Foreskin melanocyte (primary cell): ENCODE measurements at places on chromosomes 16 and 17.

DNA sequence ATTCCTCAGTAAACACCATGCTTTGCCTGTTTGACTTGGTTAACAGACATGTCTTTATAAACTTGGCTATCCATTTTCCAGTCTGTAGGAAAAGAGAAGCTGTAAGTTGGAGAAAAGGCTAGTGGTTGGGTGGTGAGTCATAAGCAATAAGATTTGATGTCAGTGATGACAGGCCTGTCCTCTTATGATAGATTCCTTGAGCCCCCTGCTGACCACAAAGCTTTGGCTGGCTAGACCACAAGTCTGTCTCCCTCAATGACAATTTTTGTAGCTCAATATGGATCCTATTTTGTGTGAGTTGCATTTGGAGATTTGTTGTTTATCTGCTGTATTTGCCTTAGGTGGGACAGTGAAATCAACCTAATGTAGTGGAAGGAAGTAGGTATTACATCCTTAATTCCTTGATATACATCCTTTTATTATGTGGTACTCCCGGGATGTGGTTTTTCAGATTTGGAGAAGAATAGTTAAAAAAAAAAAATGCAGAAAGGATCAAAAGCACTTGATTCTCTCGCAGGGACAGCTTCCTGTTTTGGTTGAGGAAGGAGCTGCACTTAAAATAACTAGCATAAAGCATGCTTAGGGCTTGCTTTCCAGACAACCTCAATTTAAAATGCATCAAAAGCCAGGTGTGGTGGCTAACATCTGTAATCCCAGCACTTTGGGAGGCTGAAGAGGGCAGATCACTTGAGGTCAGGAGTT, 67.4 kb downstream of the SIAH1 start:
- DNase-seq: peak; percentile 89

DNA sequence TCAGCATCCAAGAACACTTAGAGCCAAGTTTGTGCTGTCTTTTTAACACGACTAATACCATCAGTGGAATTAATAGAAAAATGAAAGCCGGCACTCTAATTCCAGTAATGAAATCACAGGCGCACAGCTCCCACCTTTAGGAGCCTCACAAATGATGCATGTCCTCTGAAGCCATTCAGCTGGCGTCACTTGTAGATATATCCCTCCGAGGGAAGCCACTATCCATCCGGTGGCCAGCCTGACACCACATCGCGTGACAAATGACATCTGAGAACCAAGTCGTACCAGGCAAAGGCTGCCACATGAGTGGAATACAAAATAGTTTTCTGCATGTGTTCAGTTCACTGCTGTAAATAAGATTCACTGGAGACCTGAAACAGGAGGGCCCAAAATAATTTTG, 205.6 kb downstream of the GRIN2A start:
- no peak for DNase-seq

DNA sequence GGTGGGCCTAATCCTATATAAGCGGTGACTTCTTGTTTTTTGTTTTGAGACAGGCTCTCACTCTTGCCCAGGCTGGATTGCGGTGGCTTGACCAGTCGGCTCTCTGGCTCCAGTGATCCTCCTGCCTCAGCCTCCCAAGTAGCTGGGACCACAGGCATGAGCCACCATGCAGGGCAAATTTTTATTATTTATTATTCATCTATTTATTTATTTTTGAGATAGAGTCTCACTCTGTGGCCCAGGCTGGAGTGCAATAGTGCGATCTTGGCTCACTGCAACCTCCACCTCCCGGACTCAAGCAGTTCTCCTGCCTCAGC, 4.7 kb upstream of the RNF213 start:
- DNase-seq: no peak

- peak; percentile 10 for DNase-seq
Observed at GRCh38 chr17:17236295-17237025, 508 bp downstream of the FLCN start.

GRCh38 chr16:57901480-57902069, 69.4 kb downstream of the CNGB1 start:
- no peak for DNase-seq

DNA sequence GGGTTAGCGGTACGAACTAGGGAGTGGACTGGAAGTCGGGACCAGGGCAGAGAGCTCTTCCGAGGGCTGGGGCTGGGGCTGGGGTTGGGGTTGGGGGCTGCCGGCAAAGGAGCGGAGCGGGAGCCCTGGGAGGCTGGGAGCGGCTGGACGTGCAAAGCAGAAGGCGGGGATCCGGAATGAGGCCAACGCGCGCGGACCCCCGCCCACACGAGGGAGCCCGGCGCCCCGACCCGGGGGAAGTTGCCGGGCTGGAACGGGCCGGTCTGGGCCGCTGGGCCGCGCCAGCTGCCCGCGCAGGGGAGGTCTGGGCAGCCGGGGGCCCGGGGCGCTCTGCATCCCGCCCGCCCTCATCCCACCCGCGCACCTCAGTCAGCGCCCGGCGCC, 323 bp downstream of the ST3GAL2 start:
- no peak for DNase-seq

DNA sequence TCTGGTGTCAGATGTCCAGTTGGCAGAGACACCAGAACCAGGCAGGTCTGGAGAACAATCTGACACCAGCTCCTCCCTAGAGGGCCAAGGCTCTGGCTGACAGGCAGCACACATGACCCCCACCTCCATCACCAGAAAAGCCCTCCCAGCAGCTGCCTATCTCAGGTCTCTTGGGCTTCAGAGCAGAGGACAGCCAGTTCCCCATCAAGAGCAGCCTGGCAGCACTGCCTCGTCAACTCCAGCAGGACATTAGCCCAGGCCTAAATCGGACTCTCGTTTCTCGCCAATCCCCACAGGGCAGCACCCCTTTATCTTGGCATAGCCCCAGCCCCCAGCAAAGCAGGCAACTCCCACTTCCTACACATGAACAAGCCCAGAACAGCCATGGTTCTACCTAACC, 4.4 kb downstream of the JUP start:
- DNase-seq: no peak

DNA sequence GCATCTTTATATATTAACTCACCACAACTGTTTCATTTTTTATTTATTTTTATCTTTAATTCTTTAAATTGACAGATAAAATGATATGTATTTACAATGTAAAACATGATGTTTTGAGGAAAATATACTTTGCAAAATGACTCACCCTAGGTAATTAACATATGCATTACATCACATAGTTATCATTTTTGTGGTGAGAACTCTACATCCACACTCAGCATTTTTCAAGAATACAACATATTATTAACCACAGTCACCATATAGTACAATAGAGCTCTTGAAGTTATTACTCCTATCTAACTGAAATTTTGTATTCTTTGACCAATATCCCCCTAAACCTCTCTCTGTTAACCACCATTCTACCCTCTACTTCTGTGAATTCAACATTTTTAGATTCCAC, 194.7 kb upstream of the KIF2B start:
- peak; percentile 69 for DNase-seq

DNA sequence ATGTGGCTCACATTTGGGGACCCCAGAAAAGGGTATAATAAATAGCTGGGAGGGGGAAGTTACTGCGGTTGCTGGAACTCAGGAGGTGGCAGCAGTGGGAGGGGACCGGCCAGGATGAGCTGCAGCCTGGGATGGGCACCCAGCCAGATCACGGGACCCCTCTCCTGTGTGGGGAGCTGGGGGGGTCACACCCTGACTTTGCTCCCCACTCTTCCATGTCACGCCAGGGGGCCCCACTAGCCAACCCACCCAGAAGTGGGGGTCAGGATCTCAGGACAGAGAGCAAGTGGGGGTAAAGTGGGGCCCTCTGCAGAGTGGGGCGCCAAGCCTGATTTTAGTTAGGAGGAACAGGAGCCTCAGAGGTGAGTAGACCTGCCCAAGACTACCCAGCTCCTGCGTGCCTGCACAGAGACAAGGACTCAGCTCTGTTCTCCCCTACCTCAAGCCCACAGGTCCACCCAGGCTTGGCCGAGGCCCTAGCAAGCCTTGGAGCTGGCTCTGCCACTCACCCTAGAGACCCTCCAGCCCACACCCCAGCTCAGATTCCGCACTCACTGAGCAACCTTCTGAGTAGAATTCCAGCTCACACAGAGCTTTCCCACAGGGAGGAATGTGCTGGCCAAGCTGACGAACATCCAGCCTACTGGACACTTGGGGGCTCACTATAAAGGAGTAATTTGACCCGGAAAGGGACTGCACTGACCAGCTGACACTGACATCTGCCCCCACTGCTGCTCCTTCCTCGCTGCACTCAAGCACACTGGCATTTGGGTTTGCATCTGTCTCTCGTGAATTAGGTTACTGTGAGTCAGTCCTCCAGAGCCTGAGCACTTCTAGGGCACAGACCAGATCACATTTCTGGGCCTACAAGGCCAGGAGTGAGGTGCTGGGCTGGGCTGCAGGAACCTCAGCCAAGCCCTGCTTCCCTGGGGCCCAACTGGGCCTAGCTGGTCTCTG, 310.1 kb downstream of the C16orf95 start:
- no peak for DNase-seq

GRCh38 chr17:6928193-6928592, 67.7 kb upstream of the ALOX12 start:
- no peak for DNase-seq

DNA sequence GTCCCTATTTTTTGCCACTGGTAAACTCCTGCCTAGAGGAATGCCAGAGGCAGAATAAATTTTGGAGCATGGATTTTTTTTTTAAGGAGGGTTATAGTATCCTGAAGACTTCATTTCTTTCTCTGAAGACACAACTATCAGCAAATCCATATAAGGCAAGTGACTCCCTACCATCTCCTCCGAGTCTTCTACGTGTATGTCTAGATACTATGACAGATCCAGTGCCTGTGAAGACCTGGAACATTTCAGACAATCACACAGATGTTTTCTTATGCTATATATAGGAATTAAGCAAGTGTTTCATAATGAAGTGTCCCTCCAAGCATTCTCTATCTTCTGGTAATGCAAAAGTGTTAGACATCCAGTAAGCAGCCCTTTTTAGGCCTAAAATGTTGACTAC, 255.5 kb upstream of the TBX2 start:
- DNase-seq: no peak

DNA sequence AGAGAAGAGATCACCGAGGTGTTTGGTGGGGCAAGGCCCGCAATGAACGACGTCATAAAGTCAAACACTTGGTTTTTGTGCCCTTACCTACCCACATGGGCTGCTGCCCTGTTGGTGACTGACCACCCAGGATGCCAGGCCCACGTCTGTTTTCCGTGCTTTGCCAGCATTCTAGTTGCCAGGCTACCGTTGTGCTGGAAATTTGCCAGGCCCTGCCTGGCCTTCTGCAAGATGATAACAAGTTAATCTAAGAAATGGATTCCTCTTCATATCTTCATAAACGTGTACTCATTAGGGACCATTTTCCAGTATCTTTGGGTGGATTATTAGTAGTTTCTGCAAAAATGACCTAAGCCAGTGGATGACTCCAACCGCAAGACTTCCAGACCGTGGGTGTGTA, 35.4 kb downstream of the SLC6A4 start:
- DNase-seq: no peak

DNA sequence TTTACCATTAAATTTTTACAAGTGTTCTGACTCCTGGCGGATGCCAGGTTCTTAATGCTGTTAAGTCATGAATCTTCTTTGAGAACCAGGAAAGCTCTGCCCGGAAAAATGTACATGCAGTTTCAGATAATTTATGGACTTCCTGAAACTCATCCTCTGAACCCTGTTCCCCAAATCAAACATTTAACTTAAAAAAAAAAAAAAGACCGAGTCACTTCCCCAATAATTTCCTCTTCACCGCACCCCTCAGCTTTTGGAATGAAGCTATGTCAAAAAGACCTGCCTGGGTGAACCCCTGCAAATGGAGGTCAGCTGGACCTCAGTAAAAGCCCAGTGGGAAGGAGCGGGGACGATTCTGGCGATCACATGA, 15.0 kb downstream of the ZNF232 start:
- DNase-seq: no peak

DNA sequence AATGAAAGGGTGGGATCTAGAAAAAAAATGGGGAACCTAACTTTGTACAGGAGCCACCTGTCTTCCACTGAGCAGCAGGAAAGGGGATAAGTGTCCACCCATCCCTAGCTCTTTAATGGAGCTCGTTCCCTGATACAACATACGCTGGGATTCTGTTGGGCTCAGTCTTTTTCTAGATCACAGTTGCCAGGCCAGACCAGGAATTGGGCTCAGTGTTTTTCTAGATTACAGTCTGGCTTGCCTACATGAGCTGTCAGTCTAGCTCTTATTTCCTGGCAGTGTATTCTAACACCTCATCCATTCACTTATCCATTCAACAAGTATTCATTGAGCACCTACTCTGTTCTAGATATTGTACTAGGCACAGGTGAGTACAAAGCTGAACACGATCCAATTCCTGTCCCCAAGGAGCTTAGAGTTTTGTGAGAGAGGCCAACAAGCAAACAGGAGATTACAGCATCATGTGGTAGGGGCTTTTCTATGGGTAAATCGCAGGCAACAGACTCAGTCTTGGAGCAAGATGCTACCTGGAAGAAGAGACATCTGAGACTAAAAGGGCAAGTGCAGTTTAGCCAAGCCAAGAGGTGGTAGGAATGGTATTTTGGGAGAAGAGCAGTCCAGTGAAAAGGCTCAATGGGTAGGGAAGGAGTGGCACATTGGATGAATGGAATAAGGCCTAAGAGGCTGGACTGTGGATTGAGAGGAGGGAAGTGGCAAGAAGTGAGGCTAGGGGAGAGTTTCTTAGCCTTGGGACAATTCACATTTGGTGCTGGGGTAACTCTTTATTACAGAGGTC, 138.0 kb upstream of the HS3ST2 start:
- no peak for DNase-seq

DNA sequence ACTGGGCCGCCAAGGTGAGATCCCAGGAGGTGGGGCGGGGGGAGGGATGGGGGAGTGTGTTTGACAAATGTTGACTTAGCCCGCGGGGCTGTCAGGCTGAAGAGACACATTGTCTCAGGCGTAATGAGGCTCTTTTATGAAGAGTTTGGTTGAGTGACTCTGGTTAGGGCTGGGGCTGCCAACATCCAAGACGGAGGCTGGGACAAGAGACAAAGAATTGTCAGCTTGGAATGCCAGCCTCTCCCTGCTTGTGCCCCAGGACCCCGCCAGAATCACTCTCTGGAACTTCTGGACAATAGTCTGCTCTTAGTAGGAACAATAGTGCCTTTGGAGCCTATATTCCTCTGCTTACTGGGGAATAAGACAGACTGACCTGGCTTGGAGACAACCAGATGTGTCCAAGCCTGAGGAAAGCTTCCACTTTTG, 24.0 kb downstream of the PCTP start:
- DNase-seq: no peak

DNA sequence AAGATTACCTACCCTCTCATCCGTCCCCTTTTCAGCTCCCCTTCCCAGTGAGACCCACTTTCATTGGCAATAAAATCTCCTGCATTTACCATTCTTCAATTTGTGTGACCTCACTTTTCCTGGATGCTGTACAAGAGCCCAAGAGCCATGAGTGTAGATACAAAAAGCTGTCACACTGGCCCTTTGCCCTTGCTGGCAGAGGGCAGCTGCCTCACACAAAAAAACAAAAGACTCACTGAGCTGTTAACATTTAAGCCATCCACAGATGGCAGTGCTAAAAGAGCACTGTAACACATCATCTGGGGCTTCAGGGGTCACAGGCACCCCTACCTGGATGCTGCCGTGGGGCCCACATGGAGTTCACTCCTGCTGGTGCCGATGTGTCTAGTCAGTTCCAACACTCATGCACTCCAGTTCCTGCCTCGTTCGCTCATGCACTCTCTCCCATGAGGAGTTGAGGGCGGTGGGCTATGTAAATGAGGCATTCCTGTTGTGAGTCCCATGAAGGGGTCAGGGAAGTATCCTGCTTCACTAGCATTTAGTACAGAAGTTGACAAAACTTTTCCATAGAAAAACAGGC, 123.1 kb downstream of the CA10 start:
- no peak for DNase-seq

- no peak for DNase-seq
Observed at GRCh38 chr17:36506249-36506826, 19.9 kb downstream of the ZNHIT3 start.

- DNase-seq: no peak
Observed at GRCh38 chr16:70568601-70569237, 45.1 kb downstream of the SF3B3 start.
